Naive thymus-derived CD8-positive, alpha-beta T cell (primary cell): ENCODE measurements at places on chromosomes 7 and 10.

DNA sequence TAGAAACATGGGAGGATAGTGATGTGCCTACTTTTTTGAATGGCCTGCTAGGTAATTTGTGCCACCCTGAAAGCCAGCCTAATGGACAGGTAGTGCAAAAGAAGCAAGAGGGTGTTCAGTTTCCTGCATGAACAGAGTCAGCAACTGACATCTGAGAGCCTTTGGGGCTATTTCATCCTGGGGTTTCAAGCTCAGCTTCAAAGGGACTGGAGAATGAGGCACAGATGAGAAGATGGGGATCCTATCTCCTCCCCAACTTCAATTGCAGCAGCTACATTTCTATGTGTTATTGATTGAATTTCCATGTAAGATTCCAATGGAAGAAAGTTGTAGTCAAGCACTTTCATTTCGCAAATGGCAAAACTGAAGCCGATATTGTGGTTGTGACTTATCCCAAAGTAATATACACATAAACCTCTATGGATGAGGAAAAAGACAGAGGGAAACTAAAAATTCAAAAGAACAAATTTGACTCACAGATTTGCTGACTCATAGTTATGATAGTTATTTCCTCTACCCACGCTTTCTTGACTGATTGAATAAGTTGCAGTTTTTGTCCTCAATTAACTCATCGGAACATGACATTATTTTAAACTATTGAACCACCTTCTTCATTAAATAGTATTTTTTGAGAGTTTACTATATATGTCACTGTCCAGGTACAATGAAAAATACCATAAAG is 42.6 kb upstream of the NRP1 start:
- DNase-seq, result no peak

DNA sequence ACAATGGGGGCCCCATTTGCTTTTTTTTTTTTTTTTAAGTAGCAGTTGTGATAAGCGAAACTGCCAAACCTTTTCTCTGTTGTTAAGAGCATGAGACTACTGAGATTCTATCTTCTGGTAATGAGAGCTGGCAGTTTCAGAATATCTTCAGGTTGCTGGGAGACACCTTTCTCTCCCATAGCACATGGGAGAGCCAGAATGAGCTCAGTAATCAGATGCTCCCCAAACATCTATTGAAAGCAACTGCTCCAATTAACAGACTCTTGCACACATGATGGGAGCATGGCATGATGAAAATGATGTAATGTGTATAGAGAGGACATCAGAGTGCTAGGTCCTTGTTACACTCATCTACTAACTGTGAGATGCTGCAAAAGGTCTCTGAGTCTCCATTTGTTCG is 18.8 kb downstream of the MYO3A start:
- no peak for DNase-seq

- peak; percentile 90 for DNase-seq
These were observed 38.2 kb downstream of the PRSS2 start for GRCh38 chr7:142808802-142809583.

DNA sequence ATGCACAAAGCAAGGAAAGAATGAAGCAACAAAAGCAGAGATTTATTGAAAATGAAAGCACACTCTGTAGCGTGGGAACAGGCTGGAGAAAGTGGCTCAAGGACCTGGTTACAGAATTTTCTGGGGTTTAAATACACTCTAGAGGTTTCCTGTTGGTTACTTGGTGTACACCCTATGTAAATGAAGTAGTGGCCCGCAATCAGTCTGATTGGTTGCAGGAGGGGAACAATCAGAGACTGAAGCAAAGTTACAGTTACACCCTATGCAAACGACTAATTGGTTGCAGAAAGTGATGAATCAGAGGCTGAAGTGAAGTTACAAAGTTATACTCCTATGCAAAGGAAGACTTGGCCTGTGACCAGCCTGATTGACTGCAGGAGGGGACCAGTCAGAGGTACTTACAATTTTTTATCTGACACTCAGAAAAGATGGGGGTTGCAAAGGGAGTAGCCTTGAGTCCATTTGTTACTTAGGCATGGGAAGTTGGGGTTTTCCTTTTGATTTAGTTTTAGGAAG is 3.6 kb upstream of the MTPN start:
- peak; percentile 8 for DNase-seq

- DNase-seq, result no peak
These were observed 9.4 kb upstream of the OPN4 start for GRCh38 chr10:86644794-86645445.

DNA sequence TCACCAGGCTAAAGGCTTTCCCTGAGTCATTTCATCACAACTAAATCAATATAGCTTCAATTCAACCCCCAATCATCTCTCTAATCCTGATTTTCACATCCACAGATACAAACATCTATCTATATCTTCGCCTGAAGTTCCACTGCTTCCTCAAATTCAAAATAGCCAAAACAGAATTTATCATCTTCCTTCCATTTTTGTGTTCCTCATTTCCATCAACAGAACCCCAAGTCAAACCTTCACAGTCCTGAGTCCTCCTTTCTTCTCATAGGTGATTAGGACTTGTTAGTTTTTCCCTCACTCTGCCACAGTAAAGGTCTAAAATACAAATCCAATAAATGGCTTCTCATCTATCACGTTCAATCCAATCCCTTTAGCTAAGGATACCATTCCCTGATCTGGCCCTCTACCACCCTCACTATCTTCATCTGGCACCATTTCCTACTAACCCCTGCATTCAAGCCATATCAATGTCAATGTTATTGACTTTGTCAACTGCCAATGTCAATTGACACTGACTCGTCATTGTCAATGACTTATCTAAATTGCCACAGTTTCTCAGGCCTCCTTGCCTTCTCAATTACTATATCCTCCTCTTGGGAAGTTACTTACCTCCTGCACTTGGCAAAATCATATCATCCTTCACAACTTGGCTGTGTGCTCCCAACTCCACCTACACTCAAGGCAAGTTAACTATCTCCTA is 2.6 kb downstream of the HYCC1 start:
- no peak for DNase-seq

GRCh38 chr7:16301291-16301690 is 120.0 kb downstream of the CRPPA start:
- no peak for DNase-seq

- DNase-seq, result no peak
These were observed 79.0 kb upstream of the LSM8 start for GRCh38 chr7:118104812-118105441.

- DNase-seq, result no peak
These were observed 60.6 kb downstream of the PRF1 start for GRCh38 chr10:70541736-70542564.

GRCh38 chr7:133510326-133511055 is 257.6 kb downstream of the EXOC4 start:
- DNase-seq, result no peak

GRCh38 chr10:51246156-51246555 is 171.9 kb downstream of the PRKG1 start:
- DNase-seq, result no peak

GRCh38 chr7:22885797-22886261 is 63.2 kb upstream of the TOMM7 start:
- DNase-seq, result peak; percentile 30

- DNase-seq, result no peak
These were observed 88.2 kb downstream of the ELFN1 start for GRCh38 chr7:1758028-1758858.

- DNase-seq, result no peak
These were observed 74.8 kb upstream of the HDAC9 start for GRCh38 chr7:18420748-18421147.

- DNase-seq, result no peak
These were observed 341.6 kb upstream of the MEOX2 start for GRCh38 chr7:16028103-16028502.

DNA sequence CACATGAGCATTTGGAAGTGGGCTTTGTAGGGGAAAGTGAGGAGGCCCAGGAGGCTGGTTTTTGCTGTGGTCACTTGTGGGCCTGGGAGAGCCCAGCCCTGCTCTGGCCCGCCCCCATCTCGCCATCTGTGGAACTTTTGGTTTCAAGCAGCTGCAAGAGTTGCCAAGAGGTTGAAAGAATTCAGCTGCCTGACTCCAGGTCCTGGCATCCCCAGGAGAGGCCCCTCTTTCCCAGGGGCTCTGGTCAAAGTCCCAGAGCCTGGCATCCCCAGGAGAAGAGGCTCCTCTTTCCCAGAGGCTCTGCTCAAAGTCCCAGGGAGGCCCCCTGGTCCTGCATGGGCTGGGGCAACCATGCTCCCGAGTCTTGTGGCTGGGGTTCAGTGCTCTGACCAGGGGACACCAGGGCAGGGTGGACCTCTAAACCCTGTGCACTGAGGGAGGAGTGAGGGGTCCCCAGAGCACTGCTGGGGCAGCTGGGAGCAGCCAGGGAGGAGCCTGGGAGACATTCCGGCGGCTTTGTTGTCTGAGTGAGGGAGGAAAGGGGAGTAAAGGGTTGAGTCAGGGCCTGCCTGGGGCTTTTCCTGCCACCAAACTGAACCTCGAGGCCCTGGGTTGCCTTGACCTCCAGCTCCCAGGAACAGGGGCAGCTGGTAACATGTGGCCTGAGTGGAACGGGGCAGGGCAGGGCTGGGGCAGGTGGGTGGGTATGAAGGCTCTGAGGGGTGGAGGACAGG is 27.7 kb upstream of the CSGALNACT2 start:
- no peak for DNase-seq

GRCh38 chr7:153061910-153062528 is 302.5 kb downstream of the ACTR3B start:
- DNase-seq, result no peak

DNA sequence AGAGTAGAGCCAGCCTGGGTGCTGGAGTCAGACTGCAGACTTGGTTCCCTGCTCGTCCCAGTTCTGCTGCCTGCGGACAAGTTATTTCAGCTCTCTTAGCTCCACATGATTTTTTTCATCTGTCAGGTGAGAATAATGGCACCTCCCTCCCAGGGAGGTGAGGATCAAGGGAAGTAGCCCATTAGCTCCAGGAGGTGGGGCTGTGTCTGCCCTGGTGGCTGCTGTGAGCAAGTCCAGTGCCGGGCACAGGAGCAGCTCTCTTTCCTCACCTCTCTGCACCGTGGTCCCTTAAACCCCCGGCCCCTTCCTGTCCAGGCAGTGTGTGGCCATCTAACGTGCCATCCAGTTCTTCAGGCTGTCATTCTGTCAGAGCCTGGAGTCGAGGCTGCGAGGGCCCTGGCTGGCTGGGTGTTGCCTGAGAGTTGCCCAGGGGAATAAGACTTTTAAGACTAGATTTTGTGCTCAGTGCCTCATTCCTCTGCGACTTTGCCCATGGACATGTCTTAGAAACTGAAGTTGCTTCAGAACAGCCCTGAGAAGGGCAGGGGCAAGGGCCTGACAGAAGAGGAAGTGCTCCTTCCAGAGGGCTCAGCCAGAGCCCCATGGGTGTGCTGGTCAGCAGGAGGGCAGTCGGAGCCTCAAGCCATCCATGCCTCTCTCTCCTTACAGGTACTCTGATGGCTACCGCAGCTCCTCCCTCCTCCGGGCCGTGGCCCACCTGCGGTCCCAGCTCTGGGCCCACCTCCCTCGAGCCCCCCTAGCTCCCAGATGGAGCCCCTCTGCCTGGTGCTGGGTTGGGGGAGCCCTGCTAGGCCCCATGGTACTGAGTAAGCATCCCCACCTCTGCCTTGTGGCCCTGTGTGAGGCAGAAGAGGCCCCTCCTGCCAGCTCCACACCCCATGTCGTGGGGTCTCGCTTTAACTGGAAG is 5.0 kb downstream of the ABCB8 start:
- no peak for DNase-seq

DNA sequence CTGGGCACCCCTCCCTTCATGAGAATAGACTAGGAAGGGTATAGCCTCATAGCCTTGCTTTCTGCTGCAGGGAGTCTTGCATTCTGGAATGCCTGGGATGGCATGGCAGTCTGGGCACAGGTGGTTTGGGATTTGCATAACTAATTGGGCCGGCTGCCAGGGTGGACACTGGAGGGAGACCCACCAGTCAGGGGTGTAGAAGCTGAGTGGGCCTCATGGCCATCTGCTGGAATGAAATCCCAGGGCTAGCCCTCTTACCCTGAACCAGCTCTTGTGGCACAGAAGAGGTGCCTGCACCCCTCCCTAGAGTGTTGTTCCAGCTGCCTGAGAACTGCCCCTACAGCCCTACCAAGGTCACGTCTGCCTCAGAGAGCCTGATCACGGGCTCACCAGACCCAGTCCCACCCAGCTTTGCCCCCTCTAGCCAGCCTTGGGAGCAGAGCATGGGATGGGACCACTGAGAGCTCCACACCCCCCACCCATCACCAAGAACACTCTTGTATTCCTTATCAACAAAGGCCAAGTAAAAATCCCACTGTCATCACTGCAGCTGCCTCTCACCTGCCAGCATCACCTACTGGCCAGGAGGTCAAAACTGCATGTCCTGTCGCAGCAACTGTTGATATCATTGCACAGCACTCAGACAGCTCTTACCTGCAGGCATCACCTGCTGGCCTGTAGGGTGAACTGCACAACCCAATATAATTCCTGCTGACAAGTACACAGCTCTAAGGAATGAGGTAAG is 148.9 kb downstream of the ZEB1 start:
- DNase-seq, result no peak

DNA sequence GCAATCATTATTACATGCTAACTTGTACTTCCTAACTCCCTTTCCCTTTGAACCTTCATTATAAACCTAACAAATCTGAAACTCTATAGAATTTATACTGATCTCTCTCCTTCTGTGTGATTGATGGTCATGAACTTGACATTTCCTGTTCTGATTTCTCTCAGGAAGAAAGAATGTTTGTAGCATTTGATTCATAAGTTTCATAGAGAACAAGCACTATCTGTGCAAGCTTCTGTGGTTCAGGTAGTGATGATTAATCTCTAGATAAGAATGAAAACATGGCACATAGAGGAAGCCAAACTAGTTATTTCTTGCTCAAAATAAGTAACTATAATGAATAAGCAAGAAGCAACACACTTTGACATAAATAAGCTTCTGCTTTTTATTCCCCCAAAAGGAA is 34.2 kb downstream of the TFPI2 start:
- DNase-seq, result no peak

DNA sequence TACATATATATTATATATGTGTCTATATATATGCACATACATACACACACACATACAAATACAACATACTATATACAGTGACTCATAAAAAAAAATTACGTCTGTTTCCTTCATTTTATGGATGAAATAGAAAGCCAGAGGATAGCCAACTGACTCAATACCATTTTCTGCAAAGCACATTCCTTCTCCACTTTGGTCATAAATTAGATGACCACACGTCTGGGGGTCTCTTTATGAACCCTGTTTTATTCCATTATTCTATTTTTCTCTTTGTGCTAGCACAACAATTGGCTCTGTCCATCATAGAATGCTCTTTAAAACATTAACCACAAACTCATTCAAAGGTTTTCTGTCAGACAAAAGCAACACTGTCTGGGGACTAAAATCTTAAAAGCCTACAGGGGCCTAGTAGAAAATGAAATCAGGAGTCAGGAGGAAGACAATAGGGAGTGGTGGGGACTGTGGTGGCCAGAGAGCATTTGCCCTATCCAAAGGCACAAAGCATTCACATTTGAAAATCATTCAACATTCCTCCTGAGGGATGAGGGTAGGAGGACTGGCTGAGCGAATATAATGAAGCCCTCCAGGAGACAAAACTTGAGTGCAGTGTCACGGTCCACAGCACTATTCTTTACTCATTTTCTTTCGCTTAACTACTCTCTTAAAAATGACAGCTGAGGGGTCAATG is 4.3 kb downstream of the CUBN start:
- DNase-seq, result no peak
